CD4-positive, alpha-beta T cell treated with Interleukin-21 for 1 hour (primary cell): ENCODE measurements at places on chromosomes 12 and 14.

- DNase-seq: no peak
Observed at GRCh38 chr12:112971248-112971647, 7.1 kb upstream of the OAS2 start.

GRCh38 chr12:57280211-57281062, 29.4 kb upstream of the STAC3 start:
- peak; percentile 69 for DNase-seq

GRCh38 chr12:31872831-31873604, 86.2 kb upstream of the RESF1 start:
- no peak for DNase-seq

GRCh38 chr12:127260999-127261398, 1006.0 kb upstream of the TMEM132C start:
- DNase-seq: no peak

- no peak for DNase-seq
Observed at GRCh38 chr12:110337912-110338710, 57.1 kb downstream of the ATP2A2 start.

DNA sequence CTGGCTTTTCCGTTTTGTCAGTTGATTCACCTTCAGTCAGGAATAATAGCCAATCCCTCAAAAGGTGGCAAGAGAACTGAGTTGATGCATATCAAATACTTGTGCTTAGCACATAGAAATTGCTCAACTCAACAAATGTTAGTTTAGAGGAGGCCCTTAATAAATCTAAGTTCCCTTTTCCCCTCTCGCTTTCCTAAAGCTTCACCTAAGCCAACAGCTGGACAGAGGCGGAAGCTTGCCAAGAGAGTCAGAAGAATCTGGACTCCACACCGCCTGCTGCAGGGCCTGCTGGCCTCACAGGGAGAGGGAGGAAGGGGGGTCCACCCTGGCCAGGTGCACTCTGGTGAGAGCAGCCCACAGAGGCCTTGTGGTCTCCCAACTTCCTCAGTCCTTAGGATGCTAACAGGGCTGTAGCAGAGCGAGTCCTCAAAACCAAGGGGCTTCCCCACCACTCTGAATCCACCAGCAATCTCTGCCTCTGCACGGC, 213.1 kb downstream of the CHST11 start:
- DNase-seq: peak; percentile 25

- DNase-seq: no peak
Observed at GRCh38 chr12:124747426-124748161, 116.1 kb downstream of the SCARB1 start.

- DNase-seq: no peak
Observed at GRCh38 chr12:20757-21156, 45.8 kb upstream of the IQSEC3 start.

GRCh38 chr14:47278233-47278842, 397.1 kb downstream of the MDGA2 start:
- DNase-seq: no peak

DNA sequence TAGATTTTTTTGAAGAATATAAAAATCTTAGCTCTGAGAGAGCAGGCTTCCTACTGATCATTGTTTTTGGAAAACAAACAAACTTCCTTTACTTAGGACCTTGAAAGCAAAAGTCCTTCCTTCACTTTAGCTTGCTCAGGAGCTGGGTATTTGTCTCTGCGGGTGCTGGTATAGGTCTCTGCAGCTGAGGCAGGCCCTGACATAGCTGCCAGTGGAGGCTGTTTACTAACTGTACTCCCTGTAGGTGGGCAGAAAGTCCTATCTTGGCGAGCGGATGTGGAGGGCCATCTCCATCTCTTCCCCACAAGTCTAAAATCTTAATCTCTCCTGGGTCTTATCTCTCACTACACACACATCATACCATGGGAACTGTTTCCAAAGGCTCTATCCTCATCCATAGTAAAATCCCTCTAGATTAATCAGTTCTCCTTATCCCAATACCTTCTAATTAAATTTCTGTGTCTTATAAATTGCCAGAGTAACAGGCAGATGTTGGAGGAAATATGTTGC, 4.1 kb upstream of the MIA2 start:
- DNase-seq: no peak

GRCh38 chr12:128794661-128795529, 28.9 kb downstream of the SLC15A4 start:
- peak; percentile 58 for DNase-seq

DNA sequence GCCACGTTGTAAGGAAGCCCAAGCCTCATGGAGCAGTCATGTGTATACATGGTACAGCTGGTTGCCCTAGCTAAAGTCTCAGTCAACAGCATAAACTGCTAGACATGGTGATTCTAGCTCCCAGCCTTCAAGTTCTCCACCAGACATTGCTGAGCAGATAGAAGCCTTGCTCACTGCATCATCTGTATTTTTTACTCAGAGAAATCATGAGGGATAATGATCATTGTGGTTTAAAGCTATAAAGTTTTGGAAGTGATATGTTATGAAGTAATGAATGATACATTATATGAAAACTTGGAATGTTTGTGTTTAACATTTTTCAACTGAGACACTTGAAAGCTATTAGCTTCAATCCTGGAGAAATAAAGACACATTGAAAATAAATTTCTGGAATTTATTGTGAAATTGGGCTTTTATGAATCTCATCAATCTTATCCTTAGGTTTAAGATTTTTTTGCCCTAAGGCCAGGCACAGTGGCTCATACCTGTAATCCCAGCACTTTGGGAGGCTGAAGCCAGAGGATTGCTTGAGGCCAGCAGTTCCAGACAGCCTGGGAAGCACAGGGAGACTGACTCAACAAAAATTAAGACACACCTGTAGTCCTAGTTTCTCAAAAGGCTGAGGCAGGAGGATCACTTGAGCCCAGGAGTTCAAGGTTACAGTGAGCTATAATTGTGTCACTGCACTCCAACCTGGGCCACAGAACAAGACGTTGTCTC, 5.6 kb upstream of the NFATC4 start:
- no peak for DNase-seq

GRCh38 chr12:8054816-8055215, 11.3 kb downstream of the C3AR1 start:
- no peak for DNase-seq

DNA sequence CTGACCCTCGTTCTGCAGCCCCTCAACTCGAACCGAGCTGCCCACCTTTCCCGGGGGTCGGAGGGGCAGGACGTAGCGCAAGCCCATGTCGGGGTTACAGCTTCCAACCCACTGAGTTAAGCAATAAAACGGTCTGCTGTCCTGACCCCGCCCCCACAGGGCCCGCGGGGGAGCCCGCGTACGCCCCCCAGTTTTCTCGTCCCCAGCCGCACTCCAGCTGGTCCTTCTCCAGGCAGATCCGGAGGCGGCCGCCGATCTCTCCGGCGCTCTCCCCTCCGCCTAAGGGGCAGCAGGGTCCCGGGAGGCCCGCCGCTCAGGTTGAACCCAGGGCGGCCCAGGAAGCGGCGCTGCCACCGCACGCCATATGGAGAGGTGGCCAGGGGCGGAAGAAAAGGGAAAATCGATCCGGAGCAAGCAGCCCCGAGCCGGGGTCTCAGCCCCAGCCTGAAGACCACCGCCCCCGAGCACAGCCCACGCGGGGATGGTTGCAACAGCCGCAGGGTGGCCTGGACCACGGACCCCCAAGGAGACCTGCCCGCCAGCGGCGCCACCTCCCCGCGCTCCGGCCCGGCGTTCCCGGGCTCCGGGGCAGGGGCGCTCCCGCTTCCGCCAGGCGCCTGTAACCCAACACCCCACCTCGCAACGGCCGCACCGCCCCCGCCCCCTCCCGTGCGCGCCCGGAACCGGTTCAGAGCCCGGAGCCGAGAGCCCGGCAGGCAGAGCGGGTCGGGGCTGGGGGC, 760 bp downstream of the ACTN1 start:
- peak; percentile 24 for DNase-seq

DNA sequence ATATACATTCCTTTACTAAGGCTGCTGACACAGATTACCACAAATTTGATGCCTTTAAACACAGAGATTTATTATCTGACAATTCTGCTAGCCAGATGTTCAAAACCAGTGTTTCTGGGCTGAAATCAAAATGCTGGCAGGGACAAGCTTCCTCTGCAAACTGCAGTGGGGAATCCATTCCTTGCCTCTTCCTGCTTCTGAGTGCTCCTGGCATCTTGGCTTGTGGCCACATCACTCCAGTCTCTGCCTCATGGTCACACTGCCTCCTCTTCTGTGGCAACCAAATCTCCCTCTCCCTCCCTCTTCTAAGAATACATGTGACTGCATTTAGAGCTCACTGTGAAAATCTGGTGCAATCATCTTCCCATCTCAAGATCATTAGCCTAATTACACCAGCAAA, 235.7 kb downstream of the TTC8 start:
- DNase-seq: no peak

GRCh38 chr14:104317975-104318557, 179.7 kb downstream of the KIF26A start:
- DNase-seq: no peak
